ENCODE measurements at places on chromosomes 11 and 22.

DNA sequence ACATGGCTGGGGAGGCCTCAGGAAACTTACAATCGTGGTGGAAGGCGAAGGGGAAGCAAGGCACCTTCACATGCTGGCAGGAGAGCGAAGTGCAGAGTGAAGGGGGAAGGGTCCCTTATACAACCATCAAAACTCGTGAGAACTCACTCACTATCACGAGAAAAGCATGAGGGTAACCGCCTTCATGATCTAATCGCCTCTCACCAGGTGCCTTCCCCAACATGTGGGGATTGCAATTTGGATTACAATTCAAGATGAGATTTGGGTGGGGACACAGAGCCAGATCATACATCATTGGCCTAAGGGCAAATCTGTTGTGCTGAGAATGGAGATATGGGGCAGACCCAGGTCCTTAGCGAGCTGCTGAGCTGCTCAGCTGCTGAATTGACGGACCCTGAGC is 13.1 kb downstream of the C1QTNF6 start:
- no peak overlapping the region for H3K27ac ChIP-seq
- no peak for DNase-seq
- H3K4me3 ChIP-seq, result no peak overlapping the region
- H3K27me3 ChIP-seq, result peaks cover 3% of the 10 kb centered on the region
- peaks cover 7% of the 10 kb centered on the region for H3K4me1 ChIP-seq
- no peaks in the 10 kb centered on the region for H3K36me3 ChIP-seq

DNA sequence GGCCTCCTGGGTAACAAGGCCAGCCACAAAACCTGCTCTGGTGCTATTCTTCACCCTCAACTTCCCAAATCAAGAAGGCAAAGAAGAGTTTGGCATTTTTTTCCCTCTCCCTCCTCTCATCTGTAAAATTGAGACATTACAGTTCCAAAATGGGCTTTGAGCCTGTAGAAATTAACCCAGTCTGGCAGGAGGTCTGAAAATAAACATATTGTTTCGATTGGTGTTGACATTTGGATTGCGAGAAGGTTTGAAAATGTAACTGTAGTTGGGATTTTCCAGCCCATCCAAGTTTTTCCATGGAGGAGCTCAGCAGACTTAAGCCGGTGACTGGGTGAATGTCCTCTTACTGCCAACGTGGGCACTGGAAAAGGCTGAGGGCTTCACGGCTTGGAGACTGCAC is 35.0 kb upstream of the ALX4 start:
- no peak overlapping the region for H3K27ac ChIP-seq
- H3K36me3 ChIP-seq, result no peaks in the 10 kb centered on the region
- H3K27me3 ChIP-seq, result peaks cover 6% of the 10 kb centered on the region
- no peak for DNase-seq
- H3K4me3 ChIP-seq, result no peak overlapping the region
- no peaks in the 10 kb centered on the region for H3K4me1 ChIP-seq

GRCh38 chr11:125605417-125605816 is 12.8 kb downstream of the STT3A start:
- H3K4me3 ChIP-seq, result no peak overlapping the region
- H3K27ac ChIP-seq, result no peak overlapping the region
- H3K4me1 ChIP-seq, result peaks cover 2% of the 10 kb centered on the region
- no peaks in the 10 kb centered on the region for H3K27me3 ChIP-seq
- H3K36me3 ChIP-seq, result peaks cover 71% of the 10 kb centered on the region
- no peak for DNase-seq

DNA sequence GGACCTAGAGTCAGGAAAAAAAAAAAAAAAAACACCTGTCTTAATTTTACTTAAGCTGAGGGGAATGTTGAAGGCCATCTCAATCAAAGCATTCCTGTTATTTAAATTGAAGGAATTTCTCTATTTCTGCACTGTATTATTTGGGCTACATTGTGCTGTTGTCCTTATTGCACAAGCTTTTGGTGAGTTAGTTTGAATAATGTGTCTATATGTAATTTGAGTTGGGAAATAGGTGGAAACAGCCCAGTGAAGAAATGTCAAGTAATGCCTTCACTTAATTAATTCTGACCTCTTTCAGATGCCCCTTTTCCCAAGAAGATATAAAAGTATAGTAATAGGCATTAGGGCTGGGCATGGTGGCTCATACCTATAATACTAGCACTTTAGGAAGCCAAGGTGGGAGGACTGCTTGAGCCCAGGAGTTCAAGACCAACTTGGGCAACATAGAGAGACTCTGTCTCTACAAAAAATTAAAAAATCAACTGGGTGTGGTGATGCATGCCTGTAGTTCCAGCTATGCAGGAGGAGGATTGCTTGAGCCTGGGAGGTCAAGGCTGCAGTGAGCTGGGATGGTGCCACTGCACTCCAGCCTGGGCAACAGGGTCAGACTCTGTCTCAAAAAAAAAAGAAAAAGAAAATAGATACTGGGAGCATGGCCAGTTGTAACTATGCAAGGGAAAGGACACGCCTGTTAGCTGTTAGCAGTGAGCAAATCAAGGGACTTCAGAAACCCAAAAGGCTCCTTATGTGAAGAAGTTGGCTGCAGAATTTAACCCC is 34.9 kb downstream of the OR10A6 start:
- H3K27me3 ChIP-seq, result no peaks in the 10 kb centered on the region
- peaks cover 3% of the 10 kb centered on the region for H3K4me1 ChIP-seq
- H3K36me3 ChIP-seq, result no peaks in the 10 kb centered on the region
- H3K27ac ChIP-seq, result no peak overlapping the region

Data from T-helper 2 cell treated with Interferon-gamma antibody and Interleukin-4, amounts not matched to agents 5 μg/mL and 100 μg/mL, for 36 hours (primary cell).